CD4-positive, CD25-positive, alpha-beta regulatory T cell (primary cell): ENCODE measurements at places on chromosomes 5 and 9.

- DNase-seq, result no peak
These were observed 118.1 kb downstream of the ADAMTS2 start for GRCh38 chr5:179227229-179227579.

GRCh38 chr5:92455011-92455410, 1071.9 kb upstream of the ARRDC3 start:
- no peak for DNase-seq

DNA sequence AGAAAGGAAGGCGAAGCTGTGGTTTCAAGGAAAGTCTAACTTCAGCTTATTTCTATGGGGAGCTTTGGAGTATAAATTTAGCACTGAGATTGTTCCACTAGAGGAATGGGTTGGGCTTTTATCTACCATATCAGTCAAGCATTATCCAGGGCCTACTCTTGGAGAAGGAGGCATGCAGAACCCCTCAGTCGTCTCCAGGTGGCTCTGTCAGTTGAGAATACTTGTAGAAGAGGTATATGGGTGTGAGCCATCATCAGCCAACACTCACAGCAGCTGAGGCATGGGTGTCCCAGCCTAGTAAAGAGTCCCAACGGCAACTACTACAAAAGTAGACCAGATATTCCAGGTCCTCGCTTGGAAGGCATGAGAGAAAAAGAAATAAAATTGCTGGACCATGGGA, 548.5 kb upstream of the GRAMD2B start:
- DNase-seq, result no peak

GRCh38 chr9:138048184-138048583, 170.6 kb downstream of the CACNA1B start:
- no peak for DNase-seq

DNA sequence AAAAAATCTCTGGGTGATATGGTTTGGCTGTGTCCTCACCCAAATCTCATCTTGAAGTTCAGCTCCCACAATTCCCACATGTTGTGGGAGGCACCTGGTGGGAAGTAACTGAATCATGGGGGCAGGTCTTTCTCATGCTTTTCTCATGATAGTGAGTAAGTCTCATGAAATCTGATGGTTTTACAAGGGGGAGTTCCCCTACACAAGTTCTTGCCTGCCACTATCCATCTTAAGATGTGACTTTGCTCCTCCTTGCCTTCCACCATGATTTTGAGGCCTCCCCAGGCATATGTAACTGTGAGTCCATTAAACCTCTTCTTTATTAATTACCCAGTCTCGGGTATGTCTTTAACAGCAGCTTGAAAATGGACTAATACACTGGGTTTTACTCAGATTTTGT, 513.9 kb downstream of the TLE4 start:
- no peak for DNase-seq

DNA sequence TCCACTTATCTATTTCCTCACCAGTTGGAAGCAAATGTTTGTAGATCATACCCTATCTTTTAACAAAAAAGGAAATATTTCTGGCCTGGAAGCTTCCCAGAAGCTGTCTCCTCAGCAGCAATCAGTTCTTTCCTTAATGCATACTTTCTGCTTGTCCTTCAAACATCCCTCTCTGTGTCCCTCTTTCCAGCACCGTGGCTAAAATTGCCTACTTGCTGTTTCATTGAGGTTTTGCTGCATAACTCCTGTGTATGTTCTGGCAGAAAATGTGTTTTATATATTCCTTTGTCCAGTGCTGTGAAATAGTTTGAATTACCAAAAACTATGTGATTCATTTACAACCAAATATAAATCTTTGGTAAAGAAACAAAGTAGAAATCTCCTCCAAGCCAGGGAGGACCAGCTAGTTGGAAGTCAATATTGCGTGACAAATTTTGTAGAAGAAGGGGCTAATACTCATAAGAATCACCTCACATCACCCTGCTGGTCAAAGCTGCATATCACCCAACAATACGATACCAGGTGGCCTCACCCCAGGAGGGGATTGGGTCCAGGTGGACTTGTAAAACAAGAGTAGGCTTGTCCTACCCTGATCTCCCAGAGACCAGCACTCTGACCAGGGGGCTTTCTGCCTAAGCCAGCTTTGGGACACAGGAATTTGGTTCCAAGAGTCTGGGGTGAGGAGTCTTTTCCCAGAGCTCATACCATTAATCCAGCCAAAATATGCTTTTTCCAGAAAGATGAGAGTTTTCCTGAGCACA, 198.4 kb upstream of the SNX2 start:
- no peak for DNase-seq

- DNase-seq, result no peak
These were observed 94.8 kb downstream of the RCL1 start for GRCh38 chr9:4887556-4887955.

DNA sequence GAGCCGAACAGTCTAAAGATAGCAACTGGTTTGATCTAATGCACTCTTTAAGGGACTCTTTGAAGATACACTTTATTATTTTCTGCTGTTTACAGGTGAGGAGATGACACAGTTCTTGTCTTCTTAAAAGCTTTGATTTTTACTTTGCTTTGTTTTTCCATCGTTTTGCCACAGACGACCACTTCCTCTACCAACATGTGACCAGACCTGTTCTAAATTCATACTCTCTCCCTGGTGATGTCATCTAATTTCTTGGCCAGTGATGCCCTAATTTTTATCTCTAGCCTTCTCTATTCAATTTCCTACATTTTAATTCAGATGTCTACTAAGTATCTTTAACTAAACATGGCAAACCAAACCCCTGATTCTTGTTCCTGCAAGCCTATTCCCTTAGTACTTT, 583.4 kb upstream of the ITGA1 start:
- no peak for DNase-seq

DNA sequence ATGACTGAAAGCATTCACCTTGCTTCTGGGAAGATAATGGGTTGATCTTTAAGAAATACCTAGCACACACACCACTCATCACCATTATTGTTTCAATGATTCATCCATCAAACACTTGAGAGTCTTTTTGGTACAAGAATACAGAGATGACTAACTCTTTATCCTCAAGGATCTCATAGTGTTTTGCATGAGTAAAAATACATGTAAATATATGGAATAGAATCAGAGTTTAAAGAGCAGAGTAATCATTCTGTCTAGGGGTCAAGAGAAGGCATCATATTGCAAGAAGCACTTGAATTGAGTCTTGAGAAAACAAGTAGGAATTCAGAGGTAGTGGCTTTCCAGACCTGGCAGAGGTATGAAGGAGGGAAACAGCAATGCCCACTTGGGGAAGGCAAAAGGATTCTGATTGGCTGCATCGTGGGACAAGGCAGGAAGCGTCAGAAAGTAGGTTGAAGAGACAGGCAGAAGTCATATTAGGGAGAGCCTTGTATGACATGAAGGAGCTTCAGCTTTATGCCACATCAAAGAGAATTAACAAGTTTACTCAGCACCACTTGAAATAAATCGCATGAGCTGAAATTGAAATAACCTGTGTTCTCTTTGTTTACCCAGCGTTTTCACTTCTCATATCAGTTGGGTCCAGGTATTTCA, 542.5 kb downstream of the TLE1 start:
- no peak for DNase-seq

GRCh38 chr9:134935056-134935640, 17.4 kb upstream of the FCN1 start:
- DNase-seq, result no peak

DNA sequence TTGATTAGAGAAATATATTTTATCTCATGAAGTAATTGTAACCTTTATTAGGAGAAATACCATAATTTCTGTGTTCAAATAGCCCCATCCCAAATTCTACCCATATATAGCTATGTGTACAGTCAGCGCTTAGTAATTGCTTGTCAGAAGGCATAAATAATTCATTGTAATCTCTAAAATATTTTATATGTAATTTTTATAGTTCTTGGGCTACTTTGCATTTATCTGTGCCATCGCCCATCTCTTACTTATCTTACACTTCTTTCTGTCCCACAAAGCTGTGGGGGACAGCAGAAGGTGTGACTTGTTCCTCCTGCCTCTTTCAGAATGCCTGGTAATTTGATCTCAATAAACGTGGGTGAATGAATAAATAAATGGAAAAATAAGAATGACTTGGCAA, 5.5 kb downstream of the ADAMTSL1 start:
- no peak for DNase-seq

GRCh38 chr9:682633-683508, 158.6 kb upstream of the DMRT1 start:
- no peak for DNase-seq

DNA sequence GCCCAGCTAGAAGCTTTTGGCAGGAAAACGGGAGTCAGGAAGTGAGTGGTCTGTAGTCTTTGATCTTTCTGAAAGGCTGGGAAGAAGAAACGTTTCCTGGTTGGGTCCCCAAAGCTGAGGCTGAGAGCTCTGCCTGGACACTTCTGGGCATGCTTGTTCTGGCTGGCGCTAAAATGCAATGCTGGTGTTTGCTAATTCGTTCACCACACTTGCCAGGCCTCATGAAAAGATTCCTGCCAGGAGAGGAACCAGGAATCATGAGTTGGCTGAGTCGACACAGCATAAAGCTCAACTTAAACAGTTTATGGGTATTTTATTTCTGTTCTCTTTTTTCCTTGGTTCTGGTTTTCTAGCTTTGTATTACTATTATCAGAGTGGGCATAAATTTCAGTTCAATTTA, 10.7 kb upstream of the PTGR1 start:
- no peak for DNase-seq

DNA sequence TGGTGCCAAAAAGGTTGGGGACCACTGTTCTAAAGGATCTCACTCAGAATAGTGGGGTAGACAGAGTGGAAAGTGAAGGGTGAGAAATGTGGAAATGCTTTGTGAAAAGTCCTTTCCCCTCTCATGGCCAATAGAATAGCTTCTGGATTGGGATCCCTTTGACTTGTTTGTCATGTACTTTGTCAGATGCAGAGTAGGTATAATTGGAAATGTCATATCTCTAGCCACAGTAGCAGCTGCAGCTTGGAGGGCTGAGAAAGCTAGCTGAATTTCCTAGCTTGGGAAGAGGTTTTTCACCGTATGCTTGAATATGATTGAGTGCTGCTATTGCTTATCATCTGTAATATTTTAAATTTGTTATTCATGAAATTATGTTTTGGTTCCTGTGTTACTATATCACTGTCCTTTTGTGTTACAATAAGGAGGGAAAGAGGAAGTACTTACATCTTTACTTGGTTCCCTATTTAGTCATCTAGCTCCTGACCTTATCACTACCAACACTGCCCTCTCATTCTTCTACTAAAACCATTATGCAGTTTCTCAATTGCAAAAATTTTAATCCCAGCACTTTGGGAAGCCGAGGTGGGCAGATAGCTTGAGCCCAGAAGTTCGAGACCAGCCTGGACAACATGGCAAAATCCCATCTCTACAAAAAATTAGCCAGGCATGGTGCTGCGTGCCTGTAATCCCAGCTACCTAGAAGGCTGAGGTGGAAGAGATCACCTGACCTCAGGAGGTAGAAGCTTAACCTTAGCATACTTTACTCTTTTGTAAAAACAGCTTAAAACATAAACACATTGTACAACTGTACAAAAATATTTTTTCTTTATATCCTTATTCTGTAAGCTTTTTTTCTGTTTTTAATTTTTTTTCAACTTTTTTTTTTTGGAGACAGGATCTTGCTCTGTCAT, 12.4 kb downstream of the SLC30A5 start:
- no peak for DNase-seq

GRCh38 chr9:124812441-124812876, 35.5 kb downstream of the OLFML2A start:
- no peak for DNase-seq

GRCh38 chr9:74330487-74331214, 166.5 kb upstream of the RORB start:
- DNase-seq, result no peak

DNA sequence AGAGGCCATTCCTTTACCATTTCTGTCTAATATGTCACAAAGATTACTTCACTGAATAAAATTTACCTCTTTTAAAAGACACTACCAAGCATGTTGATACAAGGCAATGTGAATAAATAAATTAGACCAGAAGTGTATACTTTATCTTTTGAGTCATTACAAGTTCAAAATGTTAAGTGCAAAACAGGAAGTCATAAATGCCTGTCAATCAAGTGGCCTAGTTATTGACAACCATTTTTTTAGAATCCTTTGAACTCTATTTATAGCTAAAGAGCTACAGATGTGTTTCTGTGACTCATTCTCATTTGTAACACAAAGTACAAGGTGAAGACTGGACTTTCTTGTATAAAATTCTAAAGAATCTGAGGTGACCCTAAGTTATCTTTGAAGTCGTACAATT, 602.7 kb upstream of the SEMA6A start:
- no peak for DNase-seq

GRCh38 chr5:14582797-14583137, 1.2 kb downstream of the OTULINL start:
- DNase-seq, result no peak

GRCh38 chr5:84718377-84718776, 333.7 kb upstream of the EDIL3 start:
- DNase-seq, result no peak

DNA sequence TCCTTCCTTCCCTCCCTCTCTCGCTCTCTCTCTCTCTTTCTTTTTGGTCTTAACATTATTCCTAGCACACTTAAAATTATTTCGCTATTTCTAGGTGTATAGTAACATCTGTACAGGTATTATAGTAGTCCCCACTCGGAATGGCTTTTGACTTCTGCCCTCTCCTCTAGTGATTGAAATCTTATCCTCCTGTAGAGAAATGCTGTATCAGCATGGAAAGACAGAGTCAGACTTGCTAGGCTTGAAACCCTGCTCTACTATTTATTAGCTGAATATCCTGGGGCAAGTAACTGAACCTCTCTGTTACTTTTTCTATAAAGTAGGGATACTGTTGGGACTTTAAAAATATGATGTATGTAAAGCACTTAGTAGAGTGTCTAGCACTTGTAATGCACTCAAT, 681.9 kb upstream of the C9orf72 start:
- no peak for DNase-seq

- DNase-seq, result no peak
These were observed 58.3 kb downstream of the FGF1 start for GRCh38 chr5:142627383-142628217.

- no peak for DNase-seq
These were observed 11.5 kb upstream of the FRMPD1 start for GRCh38 chr9:37639109-37639762.

GRCh38 chr5:176447591-176447977, 601 bp upstream of the FAF2 start:
- DNase-seq, result no peak

DNA sequence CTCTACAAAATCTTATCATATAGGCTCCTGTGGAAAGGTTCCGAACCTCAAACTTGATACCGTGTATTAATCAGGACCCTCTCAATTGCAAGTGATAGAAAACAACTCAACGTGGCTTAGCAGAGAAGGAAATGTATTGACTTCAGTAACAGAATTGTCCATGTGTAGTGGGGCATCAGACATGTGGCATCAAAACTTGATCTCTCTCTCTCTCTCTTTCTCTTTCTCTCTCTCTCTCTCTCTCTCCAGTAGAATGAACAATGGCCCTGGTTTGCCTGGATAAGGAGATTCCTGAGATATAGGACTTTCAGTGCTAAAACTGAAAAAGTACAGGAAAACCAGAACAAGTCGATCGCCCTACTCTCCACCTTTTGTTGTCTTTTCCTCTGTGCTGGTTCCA, 168.2 kb downstream of the DRD1 start:
- no peak for DNase-seq

- no peak for DNase-seq
These were observed 595.9 kb downstream of the DNAH5 start for GRCh38 chr5:13348568-13348967.
